H7 (cell line): ENCODE measurements at places on chromosomes 1 and 21.

- peak; percentile 11 for DNase-seq
These were observed 4.7 kb upstream of the TINAGL1 start for GRCh38 chr1:31571340-31572295.

GRCh38 chr1:241611063-241611462 is 29.1 kb downstream of the CHML start:
- peak; percentile 9 for DNase-seq

- DNase-seq = no peak
These were observed 2.3 kb upstream of the GIPC2 start for GRCh38 chr1:78043436-78043835.

- DNase-seq = peak; percentile 10
These were observed 165.7 kb downstream of the NCAM2 start for GRCh38 chr21:21163904-21164303.

DNA sequence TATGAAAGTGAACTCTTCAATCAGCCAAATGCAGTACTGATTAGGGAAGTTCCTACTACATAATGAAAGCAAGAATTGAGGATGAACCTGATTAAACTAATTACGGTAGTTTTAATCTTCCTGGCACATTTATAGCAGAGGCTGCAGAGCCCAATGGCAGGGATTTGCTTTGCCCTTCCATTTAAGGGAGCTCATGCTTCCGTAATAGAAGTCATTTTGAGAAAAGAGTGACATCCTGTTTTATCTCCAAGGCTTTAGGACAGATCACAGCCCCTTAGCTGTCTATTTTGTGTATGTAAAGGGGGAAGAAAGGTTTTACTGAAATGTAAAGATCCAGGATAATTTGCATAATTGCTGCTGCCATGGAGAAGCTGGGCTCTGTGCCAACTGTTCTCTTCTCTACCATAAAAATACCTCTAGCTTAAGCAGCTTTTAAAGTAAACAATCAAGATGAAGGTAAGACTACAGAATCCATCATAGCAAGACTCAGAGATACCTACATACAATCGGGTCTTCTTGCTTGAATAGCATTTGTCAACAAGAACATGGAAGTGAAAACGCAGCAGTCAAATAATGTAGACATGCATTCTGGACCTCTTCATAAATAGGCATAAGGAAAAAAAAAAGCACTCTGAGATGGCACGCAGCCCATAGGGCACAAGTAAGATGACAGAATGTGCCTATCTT is 62.5 kb downstream of the ASH1L start:
- DNase-seq = no peak

GRCh38 chr1:33341190-33341589 is 20.3 kb upstream of the A3GALT2 start:
- no peak for DNase-seq

DNA sequence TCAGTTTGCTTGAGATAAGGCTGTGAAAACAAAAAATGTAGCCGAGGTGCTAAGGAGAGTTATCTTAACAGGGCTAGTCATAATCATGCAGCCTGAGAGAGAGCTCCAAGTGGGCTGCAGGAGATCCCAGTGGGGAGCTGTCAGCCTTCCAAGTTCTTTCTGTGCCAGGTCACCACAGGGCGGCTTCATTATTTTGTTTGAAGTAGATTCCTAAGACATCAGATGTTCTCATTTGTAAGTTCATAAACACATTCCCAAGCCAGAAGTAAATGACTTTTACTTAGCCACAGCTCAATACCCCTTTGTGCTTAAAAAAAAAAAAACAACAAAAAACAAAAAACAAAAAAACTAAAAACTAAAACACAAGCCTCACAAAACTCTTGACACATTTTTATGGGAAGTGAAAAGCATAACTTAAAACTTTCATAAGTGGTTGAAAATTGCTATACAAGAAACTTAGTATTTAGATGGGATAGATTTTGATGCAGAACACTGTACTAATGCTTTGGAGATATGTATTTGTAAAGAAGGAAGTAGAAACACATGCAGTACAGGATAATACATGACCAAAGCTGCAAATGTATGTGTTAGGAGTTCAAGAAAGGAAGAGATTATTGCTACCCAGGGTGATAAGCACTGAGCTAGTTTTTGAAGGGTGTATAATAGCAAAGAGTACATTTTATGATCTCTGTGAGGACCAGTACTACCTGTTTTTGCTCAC is 8.6 kb downstream of the CDC14A start:
- peak; percentile 24 for DNase-seq

- no peak for DNase-seq
These were observed 91.9 kb downstream of the HUNK start for GRCh38 chr21:31964692-31965091.

DNA sequence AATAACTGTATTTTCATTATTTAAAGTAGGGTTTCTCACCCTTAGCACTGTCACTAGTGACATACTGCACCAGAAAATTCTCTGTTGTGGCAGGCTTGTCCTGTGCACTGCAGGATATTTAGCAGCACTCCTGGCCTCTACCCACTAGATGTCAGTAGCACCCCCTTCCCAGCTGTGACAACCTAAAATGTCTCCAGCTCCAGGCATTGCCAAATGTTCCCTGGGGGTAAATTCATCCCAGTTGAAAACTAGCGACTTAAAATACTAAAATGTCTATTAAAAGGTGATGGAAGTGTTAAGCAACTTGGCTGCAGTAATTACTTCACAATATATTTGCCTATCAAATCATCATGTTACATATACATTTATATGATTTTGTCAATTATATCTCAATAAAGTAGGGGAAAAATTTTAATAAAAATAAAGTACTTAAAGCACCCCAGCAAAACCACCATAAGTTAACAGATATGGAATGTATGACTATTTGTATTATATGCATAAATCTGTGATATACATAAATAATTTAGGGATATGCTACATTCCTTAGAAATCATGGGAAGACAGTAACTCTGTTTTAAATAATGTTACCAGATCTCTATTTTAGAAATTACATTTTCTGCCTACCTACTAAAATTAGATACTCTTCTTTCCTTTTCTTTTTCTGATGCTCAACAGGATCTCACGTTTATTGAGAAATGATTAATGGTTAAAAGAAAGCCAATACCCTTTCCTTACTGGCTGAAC is 74.6 kb downstream of the ARID4B start:
- peak; percentile 52 for DNase-seq

DNA sequence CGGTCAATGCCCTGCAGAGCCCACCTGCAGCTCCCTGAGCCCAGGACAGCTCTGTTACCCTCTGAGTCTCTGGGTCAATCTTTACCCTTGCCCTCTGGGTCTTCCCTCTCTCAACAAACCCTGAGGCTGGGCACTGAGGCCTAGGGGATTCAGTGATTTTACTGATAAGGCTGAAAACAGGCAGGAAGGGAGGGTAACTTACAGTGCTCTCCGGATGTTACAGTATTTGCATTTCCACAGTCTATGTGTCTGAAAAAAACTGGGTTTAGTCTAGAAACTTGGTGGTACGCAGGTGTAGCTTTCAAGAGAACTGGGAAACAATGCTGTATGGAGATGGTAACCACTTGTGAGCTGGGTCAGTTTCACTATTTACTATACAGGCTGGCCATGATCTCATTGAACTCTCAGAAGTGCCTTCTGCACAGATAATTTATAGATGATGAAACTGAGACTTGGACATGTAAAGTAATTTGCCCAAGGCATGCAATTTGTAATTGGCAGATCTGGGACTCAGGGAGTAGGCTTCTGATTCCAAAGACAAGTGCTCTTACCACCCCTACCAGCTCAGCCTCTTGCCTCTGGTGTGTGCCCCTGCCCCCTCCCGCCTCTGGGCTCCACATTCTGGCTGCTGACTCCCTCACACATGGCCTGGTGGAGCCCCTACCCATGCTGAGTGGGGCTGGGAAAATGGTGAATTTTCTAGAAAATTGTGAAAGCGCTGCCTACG is 48.8 kb downstream of the TENT5C start:
- no peak for DNase-seq

DNA sequence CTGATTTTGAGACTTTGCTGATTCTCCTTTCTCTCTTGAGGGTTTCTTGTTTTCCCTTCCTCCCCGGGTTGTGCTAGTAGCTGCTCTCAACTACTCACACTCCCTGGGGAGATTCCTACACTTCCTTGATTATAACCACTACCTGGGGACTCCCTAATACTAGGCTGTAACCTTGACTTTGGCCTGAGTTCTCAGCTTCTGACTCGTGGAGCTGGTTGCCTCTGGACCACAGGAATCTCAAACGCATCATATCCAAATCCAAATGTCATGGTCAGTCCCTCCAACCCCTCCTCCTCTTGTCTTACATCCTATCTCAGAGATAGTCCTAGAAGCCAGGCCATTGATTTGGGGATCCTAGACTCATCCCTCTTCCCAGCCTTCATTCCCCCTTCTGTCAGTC is 12.0 kb downstream of the MOV10 start:
- no peak for DNase-seq

DNA sequence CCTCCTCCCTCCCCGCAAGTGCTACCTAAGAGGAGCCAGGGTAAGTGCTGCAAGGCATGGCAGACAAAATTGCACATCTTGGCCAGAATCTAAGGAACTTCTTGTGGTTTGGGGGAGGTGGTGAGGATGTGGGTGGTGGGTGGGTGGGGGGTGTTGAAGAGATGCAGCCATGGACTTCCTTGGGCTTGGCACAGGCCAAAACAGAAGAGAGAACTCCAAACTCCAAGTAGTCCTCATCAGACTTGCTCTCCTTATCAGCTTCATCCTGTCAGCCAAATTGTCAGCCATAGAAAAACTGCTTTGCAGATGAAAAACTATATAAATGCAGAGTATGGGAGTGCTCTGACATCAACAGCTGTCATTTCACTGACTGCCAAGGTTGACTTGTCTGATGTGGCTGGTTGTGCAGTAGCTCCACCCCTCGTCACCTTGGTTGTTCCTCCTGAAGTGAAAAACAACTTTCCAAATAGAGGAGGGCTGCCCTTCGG is 7.1 kb downstream of the AMIGO1 start:
- no peak for DNase-seq

DNA sequence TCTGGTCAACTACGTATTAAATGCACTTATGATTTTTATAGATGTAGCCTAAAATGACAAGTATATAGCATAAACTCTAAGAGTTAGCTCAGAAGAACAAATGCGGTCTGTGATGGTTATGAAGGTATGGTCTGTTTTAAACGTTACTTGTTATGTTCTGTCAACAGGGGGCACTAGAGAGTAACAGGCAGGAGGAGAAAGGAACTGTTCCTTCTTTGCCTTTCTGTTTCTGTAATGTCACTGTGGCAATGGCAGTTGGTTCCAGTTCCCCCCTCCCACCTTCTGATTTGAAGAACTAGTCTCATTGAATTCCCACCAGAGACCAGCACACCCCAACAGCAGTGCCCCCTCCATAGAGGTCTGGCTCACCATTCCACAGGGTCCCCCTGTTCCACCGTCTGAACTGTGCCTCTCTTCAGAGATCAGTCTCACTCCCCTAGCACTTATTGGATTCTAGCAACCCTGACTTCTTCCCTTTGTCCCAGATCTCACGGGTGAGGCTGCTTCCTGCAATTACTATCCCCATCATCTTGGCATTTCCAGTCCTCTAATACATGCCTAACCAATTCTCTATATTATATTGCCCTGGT is 14.0 kb downstream of the KRTAP24-1 start:
- DNase-seq = peak; percentile 31

GRCh38 chr1:15531682-15532081 is 5.0 kb downstream of the DNAJC16 start:
- DNase-seq = no peak

DNA sequence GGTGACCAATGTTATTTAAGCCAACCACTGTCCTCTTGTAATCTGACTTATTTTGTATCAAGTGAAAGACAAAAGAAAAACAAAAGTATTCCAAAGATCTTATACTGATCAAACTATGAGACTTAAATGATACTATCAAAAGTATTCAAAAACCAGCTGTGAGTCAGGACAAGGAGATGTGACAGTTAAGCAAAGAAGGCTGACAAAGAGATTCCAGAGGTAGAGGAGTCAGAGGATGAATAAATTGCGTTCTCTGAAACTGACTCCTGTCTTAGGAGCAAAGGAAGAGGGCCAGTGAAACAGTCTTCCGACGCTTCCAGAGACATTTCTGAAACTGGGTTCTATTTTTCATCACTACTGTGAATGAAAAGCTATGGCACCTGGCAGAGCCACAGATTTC is 20.9 kb downstream of the TMEM50B start:
- DNase-seq = no peak
